ENCODE measurements at places on chromosomes 11 and 22.
A peak's percentile ranks its signal among the peaks of the same experiment; 100 is the strongest.

DNA sequence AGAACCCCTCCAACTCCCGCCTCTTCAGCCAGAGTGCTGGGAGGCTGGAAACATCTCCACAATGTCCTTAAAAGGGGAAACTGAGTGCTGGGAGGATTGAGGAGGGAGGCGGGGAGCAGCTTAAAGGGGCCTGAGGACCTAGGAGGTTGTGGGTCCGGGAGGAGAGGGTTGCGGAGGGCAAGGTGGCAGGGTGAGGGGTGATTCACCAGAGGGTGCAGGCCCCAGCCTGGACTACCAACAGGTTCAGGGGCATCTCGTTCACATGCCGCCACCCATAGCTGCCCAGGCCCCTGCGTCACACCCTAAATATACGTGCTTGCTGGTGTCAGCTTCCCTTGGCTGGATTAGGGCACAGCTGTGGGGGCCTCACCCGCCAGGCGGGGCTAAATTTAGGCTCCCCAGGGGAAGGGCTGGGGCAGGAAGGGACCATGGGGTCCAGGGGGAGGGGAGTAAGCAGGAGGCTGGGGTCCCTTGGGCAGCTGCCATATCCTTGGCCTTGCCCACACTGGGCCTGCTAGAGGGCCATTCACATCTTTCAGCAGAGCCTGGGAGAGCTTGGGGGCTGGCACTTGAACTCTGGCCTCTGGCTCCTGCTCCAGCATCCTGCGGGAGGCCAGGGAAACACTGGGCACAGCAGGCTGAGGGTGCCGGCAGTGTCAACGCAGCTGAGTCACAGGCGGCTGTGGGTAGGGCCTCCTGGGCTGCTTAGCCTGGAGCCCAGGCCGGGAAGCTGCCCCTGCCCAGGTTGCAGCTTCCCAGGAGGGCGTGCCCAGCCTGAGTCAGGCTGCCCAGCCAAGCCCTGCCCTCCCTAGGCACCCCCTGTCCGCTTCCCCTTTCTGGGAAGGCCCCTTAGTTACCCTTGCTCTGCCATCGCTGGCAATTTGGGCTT lies 1.3 kb downstream of the EHBP1L1 start:
- DNase-seq: peak; percentile 64

GRCh38 chr11:132898021-132898420 lies 634.3 kb downstream of the OPCML start:
- DNase-seq: no peak

DNA sequence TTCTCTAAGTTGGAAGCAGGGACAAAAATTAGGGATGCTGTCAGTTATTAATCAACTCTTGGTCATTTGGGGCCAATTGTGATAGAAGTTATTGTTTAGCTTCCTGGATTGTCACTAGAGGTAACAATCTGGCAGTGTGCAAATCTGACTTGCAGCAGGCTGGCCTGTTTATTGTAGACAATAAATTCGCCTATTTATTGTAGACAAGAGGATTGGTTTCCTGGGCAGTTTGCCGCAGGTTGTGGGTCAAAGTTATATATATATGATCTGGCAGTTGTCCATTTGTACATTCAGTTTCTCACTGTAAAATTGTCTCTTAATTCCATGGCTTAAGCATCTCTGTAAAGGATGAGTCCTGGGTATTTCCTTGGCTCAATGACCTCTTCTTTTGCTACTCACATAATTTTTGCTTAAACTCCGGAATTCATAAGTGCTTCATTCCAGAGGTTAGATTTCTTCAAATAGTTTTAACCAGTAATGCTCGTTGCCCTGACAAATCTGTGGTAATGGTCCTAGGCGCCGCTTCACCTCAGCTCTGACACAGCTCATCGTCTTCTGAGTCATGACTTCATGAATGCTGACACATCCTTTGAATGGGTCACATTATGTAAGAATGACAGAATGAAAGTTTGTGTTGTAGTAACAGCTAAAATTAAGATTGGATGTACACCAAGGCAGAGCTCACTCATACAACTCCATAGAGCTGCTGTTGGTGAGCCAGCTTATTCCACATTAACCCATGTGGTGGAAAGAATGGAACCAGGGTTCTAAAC lies 7.8 kb upstream of the MMP3 start:
- DNase-seq: no peak

- no peak for DNase-seq
Observed at GRCh38 chr22:26161746-26162145, 7.5 kb upstream of the SEZ6L start.

DNA sequence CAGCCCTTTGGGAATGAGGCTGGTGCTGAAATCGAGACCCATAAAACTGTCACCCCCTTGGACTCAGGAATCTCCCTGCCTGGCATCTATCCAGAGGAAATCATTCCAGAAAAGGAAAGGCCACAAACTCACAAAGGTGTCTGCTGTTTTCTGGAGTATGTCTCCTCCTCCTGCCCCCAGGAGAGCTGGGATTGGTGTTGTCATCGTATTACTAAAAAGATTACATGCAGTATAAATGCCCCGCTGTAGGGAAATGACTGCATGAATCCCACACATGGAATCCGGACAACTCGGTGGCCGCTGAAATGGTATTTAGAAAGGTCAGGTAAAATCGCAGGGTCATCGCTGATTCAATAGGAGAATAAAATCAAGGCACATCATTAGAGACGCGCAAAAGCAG lies 18.9 kb upstream of the RFPL3 start:
- DNase-seq: no peak

- no peak for DNase-seq
Observed at GRCh38 chr22:39456522-39457197, at the start of gene MGAT3. Gene MGAT3, plus strand, starts transcription at chr22:39457012. Its CDS starts 30,336 bp downstream, at chr22:39487348.

DNA sequence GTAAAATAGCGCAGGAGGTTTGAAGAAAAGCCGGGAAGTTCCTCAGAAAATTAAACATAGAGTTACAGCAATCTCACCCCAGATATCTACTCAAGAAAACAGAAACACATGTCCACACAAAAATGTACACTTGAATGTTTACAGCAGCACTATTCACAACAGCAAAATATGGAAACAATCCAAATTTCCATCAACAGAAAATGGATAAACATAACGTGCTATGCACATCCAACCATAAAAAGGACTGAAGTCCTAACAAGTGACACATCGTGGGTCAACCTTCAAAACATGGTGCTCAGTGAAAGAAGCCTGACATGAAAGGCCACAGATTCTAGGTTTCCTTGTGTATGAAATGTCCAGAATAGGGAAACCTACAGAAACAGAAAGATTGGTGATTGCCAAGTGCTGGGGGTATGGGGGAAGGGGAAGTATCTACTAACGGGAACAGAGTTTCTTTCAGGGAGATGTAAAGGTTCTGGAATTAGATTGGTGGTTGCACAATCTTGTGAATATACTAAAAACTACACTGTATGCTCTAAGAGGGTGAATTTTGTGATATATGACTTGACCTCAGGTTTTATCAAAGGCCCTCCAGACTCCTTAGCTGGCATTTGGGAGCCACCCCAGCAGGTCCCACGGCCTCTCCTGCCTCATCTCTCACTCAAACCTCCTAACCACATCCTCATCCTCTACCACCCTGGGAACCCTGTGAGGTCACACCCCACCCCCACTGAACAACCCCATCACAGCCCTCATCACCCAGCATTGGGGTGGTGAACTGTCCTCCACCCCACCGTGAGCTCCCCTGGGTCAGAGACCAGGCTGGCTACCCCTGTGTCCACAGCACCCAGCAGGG lies 69.2 kb upstream of the PRR5 start:
- DNase-seq: no peak

- DNase-seq: no peak
Observed at GRCh38 chr11:18312012-18312411, 9.9 kb downstream of the HPS5 start.

- DNase-seq: no peak
Observed at GRCh38 chr11:77067861-77068443, 1.2 kb downstream of the CAPN5 start.

GRCh38 chr11:83293457-83293774 lies 7.2 kb upstream of the CCDC90B start:
- DNase-seq: no peak

DNA sequence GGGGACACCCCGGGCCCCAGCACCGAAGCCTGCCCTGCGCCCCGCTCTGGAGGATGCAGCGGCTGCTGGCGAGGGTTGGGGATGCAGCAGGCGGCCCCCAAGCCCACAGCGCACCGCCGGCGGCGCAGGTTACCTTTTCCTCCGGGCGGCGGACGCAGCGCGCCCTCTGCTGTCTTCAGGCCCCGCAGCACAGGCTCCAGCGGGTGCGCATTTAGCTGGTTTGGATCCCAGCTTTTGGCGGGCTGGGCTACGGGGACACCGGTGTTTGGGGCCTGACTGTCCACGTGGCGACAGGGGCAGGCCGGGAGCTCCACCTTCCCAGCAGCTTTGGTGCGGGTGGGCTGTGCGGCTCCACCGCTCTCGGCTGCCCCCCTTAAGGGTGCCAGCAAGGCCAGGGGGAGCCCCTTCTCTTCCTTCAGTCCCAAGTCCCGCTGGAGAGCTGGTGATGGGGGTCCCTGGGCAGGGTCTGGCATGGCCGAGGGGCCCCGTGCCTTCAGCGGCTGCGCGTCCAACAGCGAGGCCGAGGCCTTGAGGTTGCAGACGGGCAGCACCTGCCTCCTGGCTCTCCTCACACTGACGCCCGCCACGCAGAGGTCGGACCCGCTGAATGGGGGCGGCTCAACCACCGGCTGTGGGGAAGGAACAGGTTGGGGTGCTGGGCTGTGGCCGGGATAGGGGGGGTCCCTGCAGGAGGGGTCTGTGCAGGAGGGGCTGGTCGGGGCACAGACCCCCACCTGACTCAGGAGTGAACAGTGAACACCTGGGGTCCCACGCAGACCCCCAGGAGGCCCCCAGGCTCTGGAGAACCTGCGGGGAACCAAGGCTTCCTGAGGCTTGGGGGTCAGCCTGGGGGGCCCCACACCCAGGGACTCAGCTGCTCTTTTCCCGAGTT lies 18.0 kb upstream of the IL17REL start:
- peak; percentile 91 for DNase-seq

GRCh38 chr11:123413636-123414035 lies 16.4 kb upstream of the GRAMD1B start:
- DNase-seq: no peak

DNA sequence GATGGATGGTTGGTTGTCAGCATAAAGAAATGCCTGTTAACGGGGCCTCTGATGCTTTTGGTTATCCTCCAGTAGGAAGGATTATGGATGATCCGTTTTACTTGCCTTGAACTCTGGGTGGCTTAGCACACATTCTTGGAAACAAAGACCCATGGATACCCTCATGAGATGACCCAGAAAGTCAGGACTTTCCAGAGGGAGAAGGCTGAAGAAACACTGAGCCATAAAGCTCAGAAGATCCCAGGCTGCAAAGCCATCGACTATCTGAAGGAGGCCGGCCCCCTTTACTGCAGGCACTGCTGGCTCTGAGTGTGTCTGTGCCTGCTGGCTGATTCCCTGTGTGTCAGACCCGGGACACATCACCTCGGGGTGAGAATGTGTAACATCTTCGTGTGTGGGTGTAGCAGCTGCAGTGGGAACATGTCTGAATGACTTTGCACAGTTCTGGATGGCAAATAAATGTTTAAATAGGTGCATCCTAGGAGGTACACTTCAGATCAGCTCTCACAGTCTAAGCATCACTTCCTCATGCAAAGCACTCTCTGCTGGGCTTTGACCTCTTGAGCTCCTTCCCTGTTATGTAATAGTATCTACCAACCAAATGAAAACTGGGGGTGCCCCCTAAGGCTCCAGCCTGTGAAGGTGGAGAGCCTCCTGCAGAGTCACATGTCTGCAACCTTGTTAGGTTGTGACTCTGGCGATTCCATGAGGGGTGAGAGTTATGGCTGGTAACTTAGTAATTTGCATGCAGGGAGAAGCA lies 1084.9 kb downstream of the TBC1D22A start:
- DNase-seq: no peak
